SK-N-SH (cell line): ENCODE measurements at places on chromosomes 13 and 19. TPM values are rescaled to one million over a fixed set of nuclear protein-coding genes. Genes with fewer than 3 reads are reported as not detected.

The KLK8 gene
- not detected in 2 replicates for polyA plus RNA-seq

GRCh38 chr19:10514211-10515145, 2.8 kb downstream of the S1PR5 start:
- DNase-seq, result peak; percentile 74

GRCh38 chr13:60491531-60491930, 94.5 kb downstream of the TDRD3 start:
- DNase-seq, result no peak

- DNase-seq, result no peak
Observed at GRCh38 chr19:42189133-42189532, 28.3 kb downstream of the DEDD2 start.

- no peak for DNase-seq
Observed at GRCh38 chr19:35049456-35049855, 7.9 kb downstream of the HPN start.

GRCh38 chr19:50154529-50154928, 8.6 kb downstream of the IZUMO2 start:
- DNase-seq, result no peak

DNA sequence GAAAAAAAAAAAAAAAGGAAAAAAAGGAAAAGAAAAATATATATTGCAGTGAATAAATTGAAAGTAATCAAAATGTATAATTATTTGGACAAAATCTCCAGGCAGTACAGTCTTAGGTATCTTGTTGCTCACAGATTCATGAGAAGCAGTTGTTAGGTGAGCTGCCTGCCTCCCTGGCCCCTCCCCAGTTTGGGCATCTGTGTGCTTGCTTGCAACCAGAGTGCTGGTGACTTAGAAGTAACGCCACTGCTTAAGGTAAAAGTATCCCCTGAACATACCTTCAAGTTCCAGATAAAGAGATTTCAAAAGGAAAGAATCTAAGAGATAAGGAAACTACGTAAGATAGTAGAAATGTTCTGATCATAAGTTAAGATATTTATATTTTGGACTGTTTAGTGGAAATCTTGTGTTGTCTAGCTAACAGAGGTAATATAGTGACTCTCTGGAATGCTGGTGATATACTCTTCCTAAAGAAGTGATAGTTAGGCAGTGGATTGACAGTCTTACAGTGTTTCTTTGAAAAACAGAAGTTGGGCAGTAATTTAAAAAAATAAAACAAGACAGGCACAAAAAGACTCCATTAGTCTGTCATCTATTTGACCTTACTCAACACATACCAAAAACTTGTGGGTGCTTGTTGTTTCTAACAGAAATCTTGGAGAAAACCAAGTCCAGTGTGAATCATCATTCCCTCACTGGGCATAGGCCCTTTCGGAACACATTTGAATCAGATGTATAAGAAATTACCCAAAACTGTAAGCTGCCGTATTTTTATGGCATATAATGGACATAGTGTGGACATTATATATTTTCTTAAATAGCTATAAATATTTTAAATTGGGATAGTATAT, 38.3 kb upstream of the KCTD4 start:
- DNase-seq, result no peak

- no peak for DNase-seq
Observed at GRCh38 chr19:3474010-3474409, 6.3 kb downstream of the SMIM24 start.
